ENCODE measurements at places on chromosomes 7 and 10.

GRCh38 chr10:103463499-103463898, 4.8 kb upstream of the CALHM1 start:
- DNase-seq: no peak

DNA sequence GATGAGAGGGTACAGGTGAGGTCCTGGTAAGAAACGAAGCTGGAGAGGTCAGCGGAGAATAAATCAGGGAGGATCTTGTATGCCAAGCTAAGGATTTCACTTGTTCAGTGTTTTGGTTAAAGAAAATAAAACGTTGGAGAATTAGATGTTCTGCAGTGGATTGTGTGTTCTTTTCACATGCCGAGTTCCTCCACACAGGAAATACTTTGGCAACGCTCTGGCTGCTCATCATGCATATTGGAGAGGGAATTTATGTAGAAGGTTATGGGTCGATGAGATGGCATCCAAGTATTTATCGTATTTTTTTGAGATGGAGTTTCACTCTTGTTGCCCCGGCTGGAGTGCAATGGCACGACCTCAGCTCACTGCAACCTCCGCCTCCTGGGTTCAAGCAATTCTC, 11.0 kb downstream of the RPS24 start:
- DNase-seq: no peak

GRCh38 chr7:20083781-20084180, 133.4 kb downstream of the MACC1 start:
- DNase-seq: no peak

DNA sequence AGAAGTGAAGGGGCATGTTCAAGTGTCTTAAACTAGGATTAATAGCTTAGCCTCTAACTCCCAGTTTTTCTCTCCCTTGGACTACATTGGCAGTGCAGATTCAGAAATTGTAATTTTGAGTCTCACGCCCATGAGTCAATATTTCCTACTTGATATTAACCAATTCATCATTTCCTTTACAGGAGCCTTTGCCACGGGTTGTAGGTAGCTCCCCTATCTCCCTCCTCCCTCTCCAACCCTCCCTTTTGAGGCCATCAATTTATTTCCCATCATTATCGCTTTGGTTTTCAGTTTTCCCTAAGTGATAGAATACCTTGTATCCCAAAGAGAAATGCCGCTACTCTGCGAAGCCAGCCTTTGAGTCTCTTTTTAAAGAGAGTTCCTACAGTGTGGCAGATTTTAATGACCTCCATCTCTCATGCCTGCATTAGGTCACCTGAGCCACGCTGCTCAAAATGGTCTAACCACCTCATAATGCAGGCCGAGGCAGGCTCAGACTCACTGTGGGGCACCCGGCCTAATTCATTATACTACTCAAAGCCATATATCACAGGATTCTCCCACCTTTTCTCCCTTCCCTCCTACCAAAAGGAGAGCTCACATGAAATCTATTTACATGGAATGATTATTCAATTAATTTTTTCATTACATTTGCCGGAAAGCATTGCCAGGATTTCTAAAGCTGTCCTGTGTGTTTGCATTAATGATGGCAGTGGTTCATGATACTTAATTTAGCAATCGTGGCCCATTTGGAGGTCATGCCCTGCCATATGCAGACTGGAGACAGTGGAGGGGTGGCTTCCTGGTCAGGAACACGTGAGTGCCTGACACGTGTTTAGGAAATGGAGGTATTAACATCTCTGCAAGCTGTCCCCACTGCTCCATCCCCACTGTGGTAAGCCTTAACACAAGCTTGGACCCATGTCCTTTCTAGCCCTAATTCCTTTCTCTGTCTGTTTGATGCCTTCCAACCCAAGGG, 448.2 kb upstream of the AUTS2 start:
- DNase-seq: no peak

GRCh38 chr7:71290452-71290851, 158.5 kb downstream of the GALNT17 start:
- DNase-seq: no peak

DNA sequence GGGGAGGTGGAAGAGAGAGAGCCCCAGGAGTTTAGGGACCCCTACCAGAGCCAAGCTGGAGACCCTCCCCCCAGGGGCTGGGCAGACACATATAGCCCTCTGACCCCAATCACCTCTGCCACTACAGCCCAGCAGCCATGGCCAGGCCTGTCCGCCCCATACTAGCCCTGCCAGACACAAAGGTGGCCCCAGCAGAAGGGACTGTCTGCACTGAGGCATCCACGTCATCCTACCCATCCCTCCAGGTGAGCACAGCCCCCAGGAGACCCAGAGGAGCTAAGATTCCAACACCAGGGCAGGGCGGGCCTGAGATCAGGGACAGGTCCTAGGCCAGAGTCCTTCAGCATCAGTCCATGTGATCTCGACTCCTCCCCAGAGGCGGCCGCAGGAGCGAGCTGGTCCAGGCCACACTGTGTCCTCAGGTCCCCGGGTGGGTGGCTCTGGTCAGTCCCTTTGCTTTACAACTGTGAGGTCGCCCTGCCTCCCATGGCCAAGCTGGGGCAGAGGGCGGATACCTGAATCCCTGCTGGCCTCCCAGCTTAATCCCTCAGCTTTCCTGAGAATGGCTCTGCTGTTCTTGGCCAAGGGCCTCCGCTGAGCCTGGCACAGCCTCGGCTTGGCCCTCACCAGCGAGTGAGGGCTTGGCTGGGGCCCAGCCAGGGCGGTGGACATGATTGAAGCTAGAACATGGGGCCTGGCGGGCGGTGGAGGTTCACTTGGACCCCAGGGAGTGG, 14.3 kb upstream of the ELN start:
- no peak for DNase-seq

- no peak for DNase-seq
These were observed 271.9 kb upstream of the DGKB start for GRCh38 chr7:15174485-15174884.

DNA sequence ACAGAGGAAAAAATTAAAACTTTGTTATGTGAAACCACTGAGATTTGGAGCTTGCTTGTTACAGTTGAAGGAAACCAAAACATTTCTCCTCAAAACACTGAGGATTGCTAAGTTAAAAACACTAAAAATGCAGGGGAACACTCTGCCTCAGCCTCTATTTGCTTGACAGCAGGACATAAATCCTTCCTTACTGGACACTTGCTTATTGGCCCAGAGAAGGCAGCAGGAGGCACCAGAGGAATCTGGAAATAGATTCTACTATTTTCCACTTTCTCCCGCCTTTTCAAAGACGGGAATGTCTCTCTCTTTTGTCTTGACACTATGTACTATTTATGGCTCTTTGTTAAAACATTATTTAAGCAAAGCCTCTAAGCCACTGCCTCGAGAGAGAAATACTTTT, 67.9 kb downstream of the MTURN start:
- no peak for DNase-seq

DNA sequence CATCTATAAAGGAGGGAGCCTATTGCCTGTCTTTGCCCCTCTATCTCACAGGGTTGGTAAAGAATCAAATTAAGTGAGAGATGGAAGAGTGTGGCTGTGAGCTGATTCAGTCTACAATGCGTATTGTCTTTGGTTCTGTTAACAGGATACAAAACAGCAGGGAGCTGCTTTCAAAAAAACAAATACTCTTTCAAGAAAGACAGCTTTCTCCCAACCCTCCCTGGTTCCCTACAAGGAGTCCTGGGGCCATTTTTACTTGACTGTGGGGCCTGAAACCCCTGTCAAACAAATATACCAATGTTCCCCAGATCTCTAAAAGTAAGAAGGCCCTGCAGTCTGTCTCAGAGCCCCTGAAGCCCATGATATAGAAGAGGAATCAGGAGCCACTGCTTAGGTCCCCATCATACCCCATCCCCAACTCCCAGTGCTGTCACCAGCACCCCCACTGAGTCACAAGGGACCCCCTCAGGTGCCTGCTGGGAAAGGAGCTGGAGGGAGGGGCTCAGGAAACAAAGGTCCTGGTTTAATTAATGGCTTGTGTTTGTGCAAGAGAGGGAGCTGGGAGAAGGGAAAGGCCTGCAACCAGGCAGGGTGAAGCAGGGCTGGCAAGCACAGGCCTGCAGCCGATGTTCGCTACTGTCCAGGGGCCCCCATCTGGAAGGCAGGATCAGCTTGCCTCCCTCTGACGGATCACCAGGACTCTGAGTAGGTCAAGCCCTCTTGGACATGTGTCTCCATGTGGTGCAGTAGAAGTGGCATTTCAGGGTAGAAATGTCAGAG, 182.0 kb upstream of the GHITM start:
- no peak for DNase-seq

- no peak for DNase-seq
These were observed 31.8 kb upstream of the ELFN1 start for GRCh38 chr7:1638215-1638661.

DNA sequence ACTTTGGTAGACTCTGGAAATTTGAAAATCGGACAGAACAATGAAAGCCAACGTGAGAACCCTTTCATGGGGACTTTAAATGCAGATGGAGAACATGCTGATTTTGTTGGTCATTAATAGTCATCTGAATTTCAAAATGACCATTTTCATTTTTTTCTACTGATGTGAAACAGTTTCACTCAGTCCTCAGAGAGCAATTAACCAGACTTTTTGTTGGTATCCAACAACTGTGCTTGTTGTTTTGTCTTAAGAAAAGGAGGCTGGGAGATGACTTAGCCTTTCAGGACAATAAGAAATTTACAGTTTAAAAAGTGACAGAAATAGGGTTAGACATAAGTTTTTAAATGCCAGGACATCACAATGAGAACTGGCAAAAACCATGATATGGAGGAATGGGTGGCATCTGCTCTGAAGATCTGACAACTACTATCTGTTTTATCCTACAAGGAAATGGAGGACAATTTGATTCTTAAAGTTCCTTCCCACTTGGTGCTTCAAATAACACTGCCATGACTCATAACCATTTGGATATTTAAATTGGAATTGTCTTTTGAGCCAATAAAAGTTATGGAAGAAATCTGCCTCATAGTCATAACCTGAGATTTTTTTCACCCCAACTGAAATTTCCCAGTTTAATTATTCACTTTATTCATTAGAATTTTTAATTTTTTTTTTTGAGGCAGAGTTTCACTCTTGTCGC, 87.2 kb upstream of the HPS1 start:
- no peak for DNase-seq

GRCh38 chr7:149217570-149217969, 21.9 kb upstream of the ZNF212 start:
- DNase-seq: no peak

DNA sequence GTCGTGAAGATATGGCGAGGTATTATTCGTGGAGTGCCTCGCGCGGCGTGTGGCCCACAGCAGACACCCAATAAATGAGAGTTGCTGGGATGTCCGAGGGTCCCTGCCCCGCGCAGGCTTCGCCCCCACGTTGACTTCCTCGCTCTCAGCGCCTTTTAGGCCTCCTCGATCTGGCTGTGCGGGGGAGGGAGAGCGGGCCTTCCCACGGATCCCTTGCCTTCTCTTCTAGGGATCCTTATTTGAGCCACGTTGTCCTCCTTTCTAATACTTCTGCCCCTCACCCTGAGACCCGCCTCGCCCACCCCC, 660 bp downstream of the VCL start:
- no peak for DNase-seq

- no peak for DNase-seq
These were observed 341.1 kb downstream of the FRMD4A start for GRCh38 chr10:13989616-13990015.

- DNase-seq: no peak
These were observed 42.8 kb downstream of the SPOCK2 start for GRCh38 chr10:72045586-72045985.

DNA sequence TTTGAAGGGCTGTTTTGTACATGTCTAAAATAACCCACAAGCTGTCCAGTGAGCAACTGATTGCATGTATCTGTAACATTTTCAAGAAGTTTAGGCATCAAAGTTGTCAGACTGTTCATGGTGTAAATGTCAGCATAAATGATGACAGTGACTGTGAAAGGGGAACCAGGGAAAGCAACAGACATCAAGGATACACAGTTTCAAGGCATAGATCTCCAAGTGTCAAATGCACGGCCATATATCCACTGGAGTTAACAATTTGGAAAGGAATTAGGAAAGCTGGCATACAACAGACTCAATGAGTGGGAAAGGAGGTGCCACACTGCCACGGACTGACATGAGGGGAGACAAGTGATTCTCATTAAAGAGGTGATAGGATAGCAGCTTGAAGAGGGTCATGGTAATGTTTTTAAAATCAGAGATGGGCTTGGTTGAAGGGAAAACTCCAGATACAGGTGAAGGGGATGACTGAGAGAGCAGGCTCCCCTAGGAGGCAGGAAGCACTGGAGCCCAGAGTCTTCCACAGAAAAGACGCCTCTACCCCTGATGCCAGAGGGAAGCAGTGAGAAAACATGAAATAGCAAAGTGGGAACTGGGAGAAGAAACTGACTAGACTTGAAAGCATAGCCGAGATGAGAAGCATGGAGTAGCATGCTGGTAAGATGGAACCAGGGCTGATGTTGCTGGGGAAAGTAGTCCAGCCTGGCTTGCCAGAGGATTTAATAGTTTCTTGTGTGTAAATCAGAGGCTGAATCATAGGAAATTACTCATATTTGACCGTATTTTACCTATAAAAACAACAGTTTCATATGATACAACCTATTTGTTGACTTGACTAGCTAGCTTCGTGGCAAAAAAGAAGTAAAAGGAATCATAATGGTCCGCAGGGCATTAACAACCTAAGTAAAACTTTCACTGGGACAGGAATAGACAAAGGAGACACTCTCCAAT, 18.6 kb downstream of the NSMCE4A start:
- no peak for DNase-seq

- no peak for DNase-seq
These were observed 193.5 kb upstream of the NEBL start for GRCh38 chr10:21090609-21091082.

GRCh38 chr7:30751696-30752273, at the start of gene INMT:
Gene INMT, plus strand, starts transcription at chr7:30752135. Its CDS starts 16 bp downstream, at chr7:30752151.
- DNase-seq: no peak

DNA sequence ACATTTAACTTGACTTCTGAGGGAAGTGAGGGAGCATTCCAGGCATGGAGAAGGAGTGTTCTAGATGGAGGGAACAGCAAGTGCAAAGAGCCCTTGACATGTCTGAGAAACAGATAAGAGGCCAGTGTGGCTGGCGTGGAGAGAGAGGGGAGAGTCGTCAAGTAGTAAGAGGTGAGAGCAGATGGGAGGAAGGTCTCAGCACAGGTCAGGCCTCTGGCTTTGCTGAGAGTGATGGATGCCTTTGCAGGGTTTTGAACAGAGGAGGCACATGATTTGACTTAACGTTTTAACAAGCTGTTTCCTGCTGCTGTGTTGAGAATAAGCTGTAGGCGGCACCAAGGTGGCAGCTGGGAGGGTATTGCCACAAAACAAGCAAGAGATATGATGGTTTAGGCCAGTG, 97.2 kb downstream of the KAT6B start:
- no peak for DNase-seq

All from D721Med (cell line).